Activated T-cell treated with anti-CD3 and anti-CD28 coated beads for 4 hours (primary cell): ENCODE measurements at places on chromosomes 2 and 18.
A peak's percentile ranks its signal among the peaks of the same experiment; 100 is the strongest.

DNA sequence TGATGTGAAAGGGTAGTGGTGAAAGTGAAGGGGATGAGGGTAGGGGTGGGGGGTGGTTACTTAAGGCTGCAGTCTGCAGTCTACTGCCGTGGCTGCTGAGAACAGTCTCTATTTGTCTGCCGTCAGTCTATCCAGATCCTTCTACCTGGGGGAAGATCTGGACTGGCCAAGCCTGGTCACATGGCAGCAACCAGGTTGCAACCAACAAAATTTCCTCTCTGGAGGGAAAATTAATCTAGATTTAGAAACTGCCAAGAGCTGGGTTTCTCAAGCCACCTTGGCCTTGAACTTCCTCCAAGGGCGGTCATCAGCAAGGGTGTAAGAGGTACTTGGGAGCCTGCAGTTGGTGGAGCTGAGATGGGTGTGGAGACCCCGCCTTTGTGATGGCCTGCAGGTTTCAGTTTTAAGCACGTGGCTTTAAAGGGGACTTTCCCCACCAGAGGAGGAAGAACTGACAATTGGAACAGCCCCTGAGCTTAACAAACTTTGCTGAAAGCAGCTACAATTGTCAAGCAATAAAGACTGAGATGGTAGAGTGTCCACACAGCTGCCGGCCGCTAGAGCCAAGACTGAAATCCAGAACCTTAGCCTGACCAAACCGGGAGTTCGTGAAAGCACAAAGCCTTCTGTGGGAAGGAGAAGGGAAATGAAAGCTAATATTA, 31.4 kb upstream of the KCMF1 start:
- DNase-seq, result peak; percentile 57

DNA sequence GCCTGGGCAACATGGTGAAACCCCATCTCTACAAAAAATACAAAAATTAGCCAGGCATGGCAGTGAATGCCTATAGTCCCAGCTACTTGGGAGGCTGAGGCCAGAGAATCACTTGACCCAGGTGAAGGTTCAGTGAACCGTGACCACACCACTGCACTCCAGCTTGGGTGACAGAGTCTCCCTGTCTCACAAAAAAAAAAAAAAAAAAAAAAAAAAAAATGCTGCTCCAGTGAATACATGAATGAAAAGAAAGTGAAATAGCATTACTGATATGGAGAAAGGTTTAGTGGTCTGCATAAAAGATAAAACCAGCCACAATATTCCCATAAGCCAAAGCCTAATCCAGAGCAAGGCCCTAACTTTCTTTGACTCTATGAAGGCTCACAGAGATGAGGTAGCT, 44.5 kb downstream of the METTL8 start:
- no peak for DNase-seq

GRCh38 chr2:241865957-241866789, 3.4 kb upstream of the RTP5 start:
- no peak for DNase-seq

DNA sequence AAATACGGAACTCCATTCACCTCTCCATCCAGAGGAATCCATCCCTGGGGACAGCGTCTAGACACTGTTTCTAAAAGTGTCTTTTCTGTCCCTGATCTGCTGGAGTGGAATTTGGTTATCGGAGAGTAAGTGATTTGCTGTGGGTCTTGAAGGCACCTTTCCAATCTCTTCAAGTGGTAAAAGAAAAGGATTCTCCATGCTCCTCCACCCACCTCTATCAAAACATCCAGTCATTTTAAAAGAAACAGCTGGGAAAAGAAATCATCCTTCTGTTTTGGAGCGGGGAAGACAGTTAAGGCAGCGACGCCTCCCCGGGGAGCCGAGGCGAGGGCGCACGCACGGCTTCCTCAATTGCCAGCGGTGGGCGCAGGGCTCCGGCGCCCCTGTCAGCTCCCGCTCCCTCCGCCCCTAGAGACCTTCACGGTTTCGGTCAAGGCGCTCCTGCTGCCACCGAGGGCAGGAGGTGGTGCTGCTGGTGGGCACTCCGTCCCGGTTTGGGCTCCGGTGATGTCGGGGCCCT, 547 bp downstream of the SLC35F5 start:
- peak; percentile 11 for DNase-seq

- no peak for DNase-seq
These were observed 48.1 kb upstream of the SETBP1 start for GRCh38 chr18:44632469-44633145.

DNA sequence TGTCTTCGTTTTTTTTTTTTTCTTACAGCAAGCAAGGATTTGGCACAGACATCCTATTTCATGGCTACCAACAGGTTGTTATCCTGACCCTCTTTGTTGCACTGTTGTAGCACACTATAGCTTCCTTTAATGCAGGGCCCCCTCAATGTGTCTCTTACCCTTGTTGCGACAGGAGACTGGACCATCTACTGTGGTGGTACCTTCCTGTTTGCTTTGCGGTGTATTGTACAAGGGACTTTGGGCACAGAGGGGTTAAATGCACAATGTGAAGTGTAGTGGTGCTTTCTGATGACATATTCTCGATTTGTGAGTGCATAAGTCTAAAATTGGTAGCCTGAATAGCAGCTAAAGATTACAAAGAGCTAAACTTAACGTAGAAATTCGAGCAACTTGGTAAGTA, 27.5 kb downstream of the CCNT2 start:
- no peak for DNase-seq

GRCh38 chr18:48356909-48357631, 52.1 kb downstream of the ZBTB7C start:
- no peak for DNase-seq

DNA sequence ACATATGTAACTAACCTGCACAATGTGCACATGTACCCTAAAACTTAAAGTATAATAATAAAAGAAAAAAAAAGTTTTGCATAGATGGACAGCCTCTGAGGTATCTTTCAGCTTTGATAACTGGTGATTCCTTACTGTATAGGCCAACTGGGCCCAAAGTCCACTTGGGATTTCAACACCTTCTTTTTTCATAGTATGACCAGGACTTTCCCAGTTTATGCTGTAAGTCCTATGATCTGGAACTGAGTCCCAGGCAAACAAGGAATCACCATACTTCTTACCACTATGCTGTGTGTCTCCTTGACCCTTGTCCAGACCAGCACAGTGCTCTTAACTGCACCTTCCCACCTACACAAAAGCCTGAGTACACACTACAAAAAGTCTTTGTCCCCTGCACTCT, 205.1 kb upstream of the RBBP8 start:
- DNase-seq, result no peak

- DNase-seq, result no peak
These were observed 89.5 kb downstream of the RTP5 start for GRCh38 chr2:241958818-241959545.

DNA sequence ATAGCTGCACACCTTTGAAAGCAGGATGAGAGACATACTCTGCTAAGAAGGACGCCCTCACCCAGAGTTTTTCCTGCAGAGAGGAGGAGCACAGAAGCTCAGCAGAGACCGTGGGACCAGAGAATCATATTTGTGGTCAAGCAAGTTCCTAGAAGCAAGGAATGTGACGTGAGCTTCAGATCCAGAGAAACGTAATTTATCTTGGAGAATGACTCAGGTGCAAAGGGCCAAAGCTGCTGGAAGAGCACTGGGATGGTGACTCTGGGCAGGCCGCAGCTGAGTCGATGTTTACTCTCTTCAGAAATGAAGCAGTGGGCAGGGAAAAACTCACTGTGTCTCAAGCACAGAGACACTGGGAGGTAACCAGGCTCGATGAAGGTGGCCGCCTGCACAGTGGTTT, 50.1 kb upstream of the IGFBP2 start:
- DNase-seq, result no peak

- no peak for DNase-seq
These were observed 165.4 kb downstream of the CAPN13 start for GRCh38 chr2:30641765-30642345.

- DNase-seq, result no peak
These were observed 30.4 kb upstream of the FN1 start for GRCh38 chr2:215466097-215466909.

DNA sequence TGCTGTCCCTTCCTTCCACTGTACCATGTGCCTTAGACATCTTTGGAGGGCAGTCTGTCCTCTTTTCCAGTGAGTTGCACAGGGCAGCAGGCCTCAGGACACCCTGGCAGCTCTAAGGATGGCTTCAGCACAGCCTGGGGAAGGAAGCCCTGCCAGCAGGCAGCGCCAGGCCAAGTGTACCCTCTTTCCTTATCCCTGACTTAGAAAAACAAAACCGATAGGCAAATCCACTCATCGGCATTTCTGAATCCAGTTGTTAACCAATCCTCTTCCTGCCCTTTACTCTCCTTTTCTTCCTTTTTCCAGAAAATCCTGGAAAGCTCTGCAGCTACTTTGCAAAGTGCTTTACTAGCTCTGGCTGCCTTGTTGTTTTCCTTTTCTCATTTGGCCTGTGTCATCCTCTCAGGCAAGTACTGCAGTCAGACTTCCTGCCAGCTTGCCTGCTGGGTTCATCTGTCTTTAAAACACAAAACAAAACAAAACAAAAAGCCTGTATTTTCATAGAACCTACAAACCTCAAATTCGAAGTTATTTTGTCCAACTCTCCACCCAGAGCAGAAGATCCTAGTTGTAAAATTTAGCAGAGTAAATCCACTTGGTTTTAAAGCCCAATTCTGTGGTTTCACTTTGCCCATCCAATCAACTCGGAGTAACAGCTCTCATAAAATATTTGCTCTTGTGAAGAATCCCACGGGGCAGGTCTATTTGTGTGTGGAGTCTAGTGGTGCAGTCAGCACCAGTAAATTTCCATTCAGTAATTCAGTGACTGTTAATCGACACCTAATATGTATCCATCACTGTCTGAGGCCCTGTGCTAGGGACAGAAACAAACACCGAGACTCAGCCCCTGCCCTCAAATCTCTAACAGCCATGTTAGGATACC, 45.2 kb downstream of the PCBP1 start:
- no peak for DNase-seq

GRCh38 chr2:98896416-98896815, 39.6 kb downstream of the CRACDL start:
- DNase-seq, result no peak

DNA sequence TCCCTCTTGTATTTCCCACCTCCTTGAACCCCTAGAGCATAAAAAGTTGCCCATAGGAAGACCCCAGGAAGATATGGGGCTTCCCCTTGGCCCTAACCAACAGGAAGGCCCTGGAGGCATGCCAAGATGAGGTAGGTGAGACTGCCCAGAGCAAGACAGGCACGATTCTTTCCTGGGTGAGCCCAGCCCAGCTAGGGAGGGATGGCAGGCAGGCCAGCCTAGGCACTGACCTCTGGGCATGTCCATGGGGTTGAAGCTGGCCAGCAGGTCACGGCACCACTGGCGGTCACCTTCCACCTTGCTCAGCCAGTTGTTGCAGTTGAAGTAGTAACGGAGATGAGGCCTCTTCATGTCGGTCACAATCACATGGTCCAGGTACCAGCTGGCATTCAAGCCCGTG, 17.6 kb downstream of the LOXHD1 start:
- DNase-seq, result no peak

DNA sequence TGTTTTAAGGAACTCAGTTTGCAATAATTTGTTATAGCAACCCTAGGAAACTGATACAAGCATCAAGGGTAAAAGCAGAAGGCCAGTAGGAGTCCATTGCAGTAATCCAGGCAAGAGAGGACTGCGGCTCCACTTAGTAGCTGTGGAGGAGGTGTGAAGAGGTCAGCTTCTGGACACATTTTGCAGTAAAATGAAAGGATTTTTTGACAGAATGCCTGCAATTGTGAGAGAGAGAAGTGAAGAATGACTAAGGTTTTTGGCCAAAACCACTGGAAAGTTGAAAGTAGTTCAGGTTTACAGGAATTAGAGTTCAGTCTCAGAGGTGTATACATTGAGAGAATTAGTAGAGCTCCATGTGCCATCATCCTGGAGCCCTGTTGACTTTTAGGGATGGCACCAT, 129.5 kb downstream of the RHBDD1 start:
- no peak for DNase-seq

DNA sequence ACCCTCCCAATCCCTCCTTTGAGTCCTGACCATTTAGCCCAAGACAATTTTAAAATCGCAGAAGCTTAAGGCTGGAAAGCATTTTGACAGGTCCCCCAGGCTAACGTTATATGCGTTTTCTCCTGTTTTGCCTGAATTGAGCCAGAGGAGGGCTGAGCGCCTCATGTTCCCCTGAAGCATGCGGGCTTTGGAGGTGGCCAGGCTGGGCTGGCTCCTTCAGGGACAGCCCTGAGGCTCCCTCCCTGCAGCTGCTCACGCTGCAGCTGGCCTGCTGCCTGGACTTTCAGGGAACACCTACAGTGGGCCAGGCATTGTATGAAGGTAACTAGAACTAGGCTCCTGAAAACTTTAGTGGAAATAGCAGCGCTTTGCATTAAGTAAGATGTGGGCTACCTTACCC, 179.2 kb downstream of the ACKR3 start:
- no peak for DNase-seq

DNA sequence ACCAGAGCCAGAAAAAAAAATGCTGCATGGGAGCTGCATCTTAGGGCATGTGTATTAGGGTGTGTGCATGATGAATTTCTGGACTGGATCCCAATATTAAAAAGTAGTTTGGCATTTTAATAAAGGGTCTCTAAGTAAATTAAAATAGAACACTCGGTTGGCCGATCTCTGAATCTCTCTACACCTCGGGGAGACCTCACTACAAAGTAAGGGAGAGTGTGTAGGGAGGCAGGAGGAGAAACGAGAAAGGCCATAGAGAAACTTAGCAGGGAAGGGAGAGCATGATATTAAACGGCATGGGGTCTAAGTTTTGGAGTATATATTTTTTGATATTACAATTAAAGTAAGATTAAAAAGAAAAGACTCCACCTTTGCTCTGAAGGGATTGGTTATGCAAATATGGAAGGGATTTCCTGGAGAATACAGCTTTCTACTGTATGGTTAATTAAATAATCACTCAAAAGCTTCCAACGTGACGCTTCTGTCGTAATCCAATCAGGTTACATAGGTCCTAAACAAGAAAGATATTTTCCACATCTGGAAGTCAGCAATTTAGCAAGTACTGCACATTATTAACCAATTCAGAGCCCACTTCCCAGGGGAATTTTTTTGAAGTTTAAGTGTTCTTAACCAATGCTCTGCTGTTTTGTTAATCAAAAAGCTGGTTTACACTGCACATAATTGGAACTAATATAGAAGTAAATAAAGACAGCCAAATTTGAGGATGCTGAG, 1.0 kb upstream of the ZEB2 start:
- no peak for DNase-seq

DNA sequence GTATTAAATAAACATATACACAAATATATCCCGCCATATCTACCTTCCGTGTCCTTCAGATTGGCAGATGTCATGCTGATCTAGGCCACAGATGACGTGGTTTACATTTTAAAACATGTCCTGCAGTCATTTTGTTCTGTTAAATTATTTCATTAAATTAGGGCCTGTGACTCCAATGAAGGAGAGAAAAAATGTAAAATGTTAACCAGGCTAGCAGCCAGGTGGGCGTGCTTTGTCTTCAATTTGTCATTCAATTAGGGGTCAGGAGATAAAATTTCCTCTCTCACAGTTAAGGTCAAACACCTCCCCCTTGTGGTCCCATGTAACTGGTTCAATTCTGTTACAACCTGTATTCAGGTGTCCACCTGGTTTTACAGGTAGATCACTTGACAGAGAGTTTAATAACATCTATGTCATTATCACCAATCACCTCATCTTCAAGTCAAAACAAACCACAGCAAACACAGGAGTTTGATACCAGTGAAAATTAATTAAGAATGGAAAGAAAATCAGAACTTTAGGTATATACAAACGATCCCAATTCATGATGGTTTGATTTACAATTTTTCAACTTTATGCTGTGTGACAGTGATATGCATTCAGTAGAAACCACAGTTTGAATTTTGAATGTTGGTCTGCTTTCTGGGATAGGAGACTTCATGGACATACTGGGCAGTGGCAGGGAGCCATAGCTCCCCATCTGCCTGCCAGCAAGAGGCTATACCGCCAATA, 339.4 kb downstream of the CMPK2 start:
- DNase-seq, result no peak
